WERI-Rb-1 (cell line): ENCODE measurements at places on chromosomes 12 and 14.

DNA sequence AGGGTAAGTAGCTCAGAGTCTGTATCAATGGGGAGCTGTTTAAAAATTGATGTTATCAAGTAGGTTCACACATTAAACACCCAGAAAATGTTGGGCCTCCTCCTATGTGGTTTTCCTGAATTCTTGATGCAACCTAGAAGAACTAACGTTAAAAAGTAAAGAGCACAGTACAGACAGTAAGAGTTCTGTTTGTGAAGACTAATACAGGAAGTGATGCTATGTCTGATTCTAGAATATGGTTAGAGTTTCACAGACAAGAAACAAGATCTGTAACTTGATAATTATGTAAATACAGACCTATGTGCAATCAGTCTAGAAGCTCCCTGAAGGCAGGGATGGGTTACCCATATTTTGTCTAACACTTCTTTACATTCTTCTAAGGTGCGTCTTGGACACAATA lies 214.9 kb upstream of the BTG1 start:
- no peak for DNase-seq

DNA sequence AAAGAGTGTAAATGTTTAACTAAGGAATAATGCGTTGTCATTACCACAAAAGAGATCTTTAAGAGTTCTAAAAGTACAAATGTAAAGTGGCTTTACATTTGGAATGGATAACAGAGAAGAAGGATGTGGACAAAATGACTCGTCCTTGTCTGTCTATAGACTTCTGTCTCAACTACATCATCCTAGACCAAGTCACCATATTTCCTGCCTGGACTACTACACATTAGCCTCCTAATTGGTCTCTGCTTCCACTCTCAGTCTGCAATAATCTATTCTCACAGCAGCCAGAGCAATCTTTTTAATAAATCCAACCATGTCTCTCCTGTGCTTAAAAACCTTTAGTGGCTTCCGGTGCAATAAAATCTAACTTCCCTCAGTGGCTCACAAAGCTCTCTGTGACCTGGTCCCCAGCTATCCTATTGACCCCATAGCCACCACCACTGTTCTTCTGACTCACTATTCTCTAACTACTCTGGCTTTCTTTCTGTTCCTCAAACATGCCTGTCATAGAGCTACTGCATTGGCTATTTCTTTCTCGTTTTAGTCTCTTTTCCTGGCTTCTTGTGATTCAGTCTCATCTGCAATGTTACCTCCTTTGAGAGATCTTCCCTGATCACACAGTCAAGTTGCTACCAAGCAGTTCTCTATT lies 91.1 kb downstream of the MYF5 start:
- no peak for DNase-seq

DNA sequence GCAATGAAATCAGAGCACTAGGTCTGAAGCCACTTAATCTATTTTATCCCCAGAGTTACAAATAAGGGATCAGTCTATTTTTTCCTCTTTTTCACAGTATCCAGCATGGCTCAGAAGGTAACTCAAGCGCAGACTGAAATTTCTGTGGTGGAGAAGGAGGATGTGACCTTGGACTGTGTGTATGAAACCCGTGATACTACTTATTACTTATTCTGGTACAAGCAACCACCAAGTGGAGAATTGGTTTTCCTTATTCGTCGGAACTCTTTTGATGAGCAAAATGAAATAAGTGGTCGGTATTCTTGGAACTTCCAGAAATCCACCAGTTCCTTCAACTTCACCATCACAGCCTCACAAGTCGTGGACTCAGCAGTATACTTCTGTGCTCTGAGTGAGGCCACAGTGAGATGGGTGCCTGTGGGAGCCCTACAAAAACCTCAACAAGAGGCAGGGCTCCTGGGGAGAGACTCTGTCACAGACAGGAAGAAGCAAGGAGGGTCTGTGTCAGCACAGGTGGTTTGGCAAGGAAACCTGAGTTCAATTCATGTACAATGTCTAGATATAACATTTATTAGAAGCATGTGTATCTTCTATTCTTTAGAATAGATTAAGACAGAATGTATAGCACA lies 334.3 kb upstream of the OR4E1 start:
- DNase-seq = no peak

GRCh38 chr12:47943623-47944340 lies 19.6 kb upstream of the TMEM106C start:
- no peak for DNase-seq

DNA sequence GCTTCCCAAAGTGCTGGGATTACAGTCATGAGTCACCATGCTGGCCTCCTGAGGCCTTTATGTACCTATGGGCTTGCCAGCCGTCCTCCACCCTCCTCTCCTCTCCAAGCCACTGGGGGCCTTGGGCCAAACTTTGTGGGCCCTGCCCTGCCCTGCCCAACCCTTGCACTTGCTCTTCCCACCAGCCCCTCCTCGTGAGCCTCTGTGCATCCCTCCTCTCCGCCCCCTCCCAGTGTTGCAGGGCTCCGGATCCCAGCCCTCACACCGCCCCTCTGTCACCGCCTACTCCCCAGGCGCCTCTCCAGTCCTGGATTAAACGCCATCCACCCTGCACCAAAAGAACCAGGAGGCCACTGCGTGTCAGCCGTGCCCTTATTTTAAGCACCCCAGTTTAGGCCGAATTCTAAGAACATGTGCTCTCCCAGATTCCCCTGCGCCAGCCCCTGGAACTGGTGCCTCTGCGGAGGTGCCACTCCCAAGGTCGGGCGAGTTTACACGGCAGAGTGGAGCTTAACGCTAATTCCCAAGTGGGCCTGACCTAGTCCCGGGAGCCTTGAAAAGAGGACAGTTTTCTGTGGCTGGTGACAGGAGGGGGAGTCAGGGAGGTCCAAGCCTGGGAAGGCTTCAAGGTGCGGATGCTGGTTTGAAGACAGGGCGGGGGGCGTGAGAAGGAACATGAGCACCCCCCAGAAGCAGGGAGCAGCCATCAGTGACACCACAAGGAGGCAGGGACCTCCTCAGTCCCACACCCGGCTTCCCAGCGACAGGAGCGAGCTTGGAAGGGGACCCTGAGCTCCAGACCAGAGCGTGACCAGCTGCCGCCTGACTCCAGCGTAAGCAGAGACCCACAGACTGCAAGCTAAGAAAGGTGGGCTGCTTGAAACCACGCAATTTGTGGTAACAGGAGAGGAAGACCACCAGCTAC lies 21.2 kb upstream of the CDCA4 start:
- peak; percentile 81 for DNase-seq

GRCh38 chr12:107679336-107679735 lies 6.3 kb upstream of the PWP1 start:
- no peak for DNase-seq

DNA sequence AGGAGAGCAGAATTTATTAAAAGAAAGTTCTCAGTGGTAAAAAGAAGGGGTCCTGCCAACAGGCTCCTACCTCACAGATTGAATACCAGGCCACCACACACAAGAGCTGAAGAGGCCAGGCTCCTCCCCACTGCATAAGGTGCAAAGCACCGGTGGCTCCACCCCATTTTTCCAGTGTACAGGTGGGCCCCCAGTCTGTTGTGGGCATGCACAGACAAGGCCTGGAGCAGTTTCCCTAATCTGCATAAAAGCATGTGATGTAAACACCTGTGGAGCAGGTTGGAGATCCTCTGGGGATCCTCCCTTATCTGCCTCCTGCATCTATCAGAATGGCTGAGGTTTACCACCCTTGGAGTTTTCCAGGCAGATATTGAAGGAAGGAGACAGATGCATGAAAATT lies 45.7 kb upstream of the PDZRN4 start:
- DNase-seq = no peak

DNA sequence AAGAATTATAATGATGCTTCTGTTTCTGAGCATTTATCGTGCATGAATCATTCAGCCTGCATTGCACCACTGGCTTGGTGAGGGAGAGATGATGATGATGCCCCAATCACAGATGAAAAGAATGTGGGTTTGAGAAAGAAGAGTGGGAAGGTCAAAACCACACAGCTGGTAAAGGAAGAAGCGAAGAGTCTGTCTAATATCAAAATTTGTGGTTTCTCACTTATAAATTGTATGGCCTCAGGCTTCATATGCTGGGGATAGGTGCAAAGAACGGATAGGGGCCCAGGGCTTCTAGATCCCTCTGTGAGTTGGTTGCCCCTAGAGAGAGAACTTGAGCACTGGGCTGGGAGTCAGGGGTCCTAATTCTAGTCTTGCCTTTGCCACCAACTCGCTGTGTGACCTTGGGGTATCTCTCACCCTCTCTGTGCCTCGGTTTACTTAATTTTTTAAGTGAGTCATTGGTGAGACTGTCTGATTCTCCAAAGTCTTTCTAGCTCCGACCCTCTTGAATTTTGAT lies 2.2 kb downstream of the OASL start:
- DNase-seq = no peak

DNA sequence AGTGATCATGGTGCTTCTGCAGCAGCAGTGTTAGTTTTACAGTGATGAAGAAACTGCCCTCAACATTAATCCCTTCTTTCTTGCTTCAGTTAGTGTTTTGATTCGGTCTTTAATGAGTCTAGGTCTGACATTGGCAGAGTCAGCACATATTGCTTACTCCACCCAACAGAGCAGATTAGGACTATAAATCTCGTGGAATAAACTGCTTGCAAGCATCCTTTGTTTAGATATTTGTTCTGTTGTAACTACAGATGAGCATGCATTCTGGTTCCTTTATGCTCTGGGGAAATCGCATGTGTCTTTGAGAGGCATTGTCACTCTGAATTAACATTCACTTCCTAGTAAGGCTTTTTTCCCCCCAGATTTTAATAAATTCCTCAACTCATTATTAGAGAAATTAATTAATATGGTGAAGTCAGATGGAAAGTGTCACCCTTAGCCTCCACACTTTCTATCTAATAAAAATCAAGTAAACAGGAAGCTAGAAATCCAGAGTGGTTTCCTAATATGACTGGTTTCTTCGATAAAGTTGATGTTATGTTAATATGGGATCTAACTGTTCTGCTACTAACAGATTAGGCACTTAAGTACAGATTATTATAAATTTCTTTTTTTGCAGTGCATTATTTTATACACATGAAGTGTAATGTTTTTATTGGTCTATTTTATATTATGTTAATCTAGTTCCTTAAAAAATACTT lies 86.2 kb upstream of the SSTR1 start:
- DNase-seq = no peak

- no peak for DNase-seq
Observed at GRCh38 chr14:100871234-100872186, 32.0 kb downstream of the RTL1 start.
